Aorta (tissue), 5 donors: ENCODE measurements at places on chromosomes 1 and 21. TPM values are rescaled to one million over a fixed set of nuclear protein-coding genes. Genes with fewer than 3 reads are reported as not detected.

DNA sequence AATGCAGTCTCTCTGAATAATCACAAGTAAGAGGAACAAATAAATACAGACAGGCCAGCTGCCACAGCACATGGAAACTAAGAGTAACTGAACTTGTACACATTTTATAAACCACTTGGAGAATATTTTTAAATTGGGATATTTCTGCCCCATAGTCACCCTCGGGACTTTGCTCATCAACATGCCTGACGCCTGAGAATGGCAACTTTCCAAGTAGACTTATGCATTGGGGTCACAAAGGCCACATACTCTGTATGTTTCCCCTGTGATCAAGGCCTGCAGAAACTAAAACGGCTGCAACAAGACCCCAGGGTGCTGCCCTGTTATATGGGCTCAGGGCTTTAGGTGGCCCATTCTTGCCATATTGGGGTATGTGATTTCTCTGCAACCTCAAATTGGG lies 38.3 kb upstream of the GJA5 start:
- DNase-seq: no peak

ARHGEF16 gene
- 1.4 TPM for total RNA-seq

- no peak for DNase-seq
Measured at GRCh38 chr1:168921629-168922028, 184.9 kb upstream of the ATP1B1 start.

DNA sequence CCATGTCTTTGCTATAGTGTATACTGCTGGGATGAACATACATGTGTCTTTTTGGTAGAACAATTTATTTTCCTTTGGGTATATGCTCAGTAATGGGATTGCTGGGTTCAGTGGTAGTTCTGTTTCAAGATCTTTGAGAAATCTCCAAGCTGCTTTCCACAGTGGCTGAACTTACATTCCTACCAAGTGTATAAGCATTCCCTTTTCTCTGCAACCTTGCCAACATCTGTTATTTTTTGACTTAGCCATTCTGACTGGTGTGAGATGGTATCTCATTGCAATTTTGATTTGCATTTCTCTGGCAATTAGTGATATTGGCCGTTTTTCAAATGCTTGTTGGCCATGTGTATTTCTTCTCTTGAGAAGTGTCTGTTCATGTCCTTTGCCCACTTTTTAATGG lies 37.5 kb upstream of the ANGPTL1 start:
- no peak for DNase-seq

- peak; percentile 41 for DNase-seq
Measured at GRCh38 chr1:24141311-24141997, 1.5 kb downstream of the IL22RA1 start.

DNA sequence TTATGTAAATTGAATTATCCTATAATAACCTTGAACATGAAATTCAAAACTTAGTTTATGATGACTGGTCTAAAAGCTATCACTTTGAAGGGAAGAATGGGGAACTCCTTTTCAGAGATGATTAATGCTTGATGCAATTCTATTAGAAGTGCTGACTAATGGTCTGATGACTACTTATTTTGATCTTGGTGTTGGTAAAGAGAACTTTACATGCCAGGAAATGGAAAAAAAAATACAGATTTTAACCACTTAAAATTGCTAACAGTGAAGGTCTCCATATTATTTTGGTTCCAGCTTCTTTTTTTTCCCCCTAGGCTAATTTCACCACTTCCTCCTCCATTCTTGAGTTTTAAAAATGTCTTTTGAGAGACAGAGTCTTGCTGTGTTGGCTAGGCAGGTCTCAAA lies 22.9 kb downstream of the S1PR1 start:
- no peak for DNase-seq

- peak; percentile 49 for DNase-seq
Measured at GRCh38 chr1:175221557-175222175, 29.1 kb upstream of the KIAA0040 start.

DNA sequence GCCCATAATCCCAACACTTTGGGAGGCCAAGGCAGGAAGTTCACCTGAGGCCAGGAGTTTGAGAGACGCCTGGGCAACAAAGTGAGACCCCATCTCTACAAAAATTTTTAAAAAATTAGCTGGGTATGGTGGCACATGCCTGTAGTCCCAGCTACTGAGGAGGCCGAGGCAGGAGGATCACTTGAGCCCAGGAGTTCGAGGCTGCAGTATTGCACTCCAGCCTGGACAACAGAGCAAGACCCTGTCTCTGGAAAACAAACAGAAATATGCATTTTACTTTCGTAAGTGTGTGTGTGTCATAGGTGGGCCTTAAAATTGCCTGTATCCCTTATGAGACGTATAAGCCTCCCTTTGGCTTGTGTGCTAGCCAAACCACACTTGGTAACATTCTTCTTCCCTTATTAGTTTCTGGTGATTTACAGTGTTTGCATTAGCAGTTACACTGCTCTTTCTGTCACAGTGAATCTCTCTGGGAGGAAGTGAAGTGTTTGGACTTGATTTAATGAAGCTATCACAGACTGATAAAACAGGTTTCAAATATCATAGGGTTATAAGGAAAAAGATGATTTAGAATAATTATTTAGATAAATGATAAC lies 48.9 kb upstream of the KIF26B start:
- no peak for DNase-seq
